ENCODE measurements at places on chromosomes 4 and X.

GRCh38 chr4:7157666-7158065 lies 34.7 kb upstream of the SORCS2 start:
- DNase-seq: no peak

DNA sequence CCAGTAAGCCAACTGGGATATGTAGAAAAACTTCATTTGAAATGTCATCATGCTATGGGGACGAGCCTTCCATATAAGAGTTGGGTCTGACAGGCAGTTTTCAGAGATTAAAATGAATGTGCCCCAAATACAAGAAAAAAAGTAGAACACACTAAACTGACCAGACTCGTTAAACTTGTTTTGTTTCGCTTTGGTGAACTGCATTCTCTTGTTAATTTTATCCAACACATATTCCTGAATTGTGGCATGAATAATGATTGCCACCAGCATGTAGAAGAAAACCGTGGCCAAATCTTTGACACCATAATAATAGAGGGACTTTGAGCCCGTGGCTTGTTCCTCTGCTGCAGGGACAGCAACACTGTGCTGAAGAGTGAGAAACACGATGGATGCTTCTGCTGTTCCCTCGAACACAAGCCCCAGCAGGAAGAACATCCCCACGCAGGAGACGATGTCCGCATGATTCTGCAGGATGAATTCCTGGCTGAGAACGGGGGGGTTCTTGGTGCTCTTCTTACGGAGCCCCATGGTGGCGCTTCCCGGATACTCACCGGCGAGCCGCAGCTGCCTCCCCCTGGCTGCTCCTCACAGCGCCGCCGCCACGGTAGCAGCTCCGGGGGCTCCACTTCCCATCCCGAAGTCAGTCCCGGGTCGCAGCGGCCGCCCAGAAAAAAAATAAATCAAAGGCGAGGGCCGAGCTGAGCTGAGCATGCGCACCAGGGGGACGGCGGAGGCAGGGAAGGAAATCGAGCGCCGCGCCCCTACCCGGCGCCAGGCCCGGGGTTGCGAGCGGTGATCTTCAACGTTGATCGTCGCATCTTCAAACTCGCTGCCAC lies at the start of gene TRAM1L1:
Gene TRAM1L1, minus strand, starts transcription at position 711 of the 836 bp plus-strand sequence. Its CDS starts 183 bp downstream, at position 528.
- no peak for DNase-seq

GRCh38 chr4:182382941-182383340 lies 139.7 kb downstream of the TENM3 start:
- no peak for DNase-seq

- DNase-seq: no peak
These were observed 99.3 kb upstream of the EGFL6 start for GRCh38 chrX:13469963-13470684.

- no peak for DNase-seq
These were observed at the start of gene CXCL13 for GRCh38 chr4:77605210-77605902. TSS of gene CXCL13 (plus strand) at chr4:77605820. CDS start at chr4:77605866, 46 bp downstream.

DNA sequence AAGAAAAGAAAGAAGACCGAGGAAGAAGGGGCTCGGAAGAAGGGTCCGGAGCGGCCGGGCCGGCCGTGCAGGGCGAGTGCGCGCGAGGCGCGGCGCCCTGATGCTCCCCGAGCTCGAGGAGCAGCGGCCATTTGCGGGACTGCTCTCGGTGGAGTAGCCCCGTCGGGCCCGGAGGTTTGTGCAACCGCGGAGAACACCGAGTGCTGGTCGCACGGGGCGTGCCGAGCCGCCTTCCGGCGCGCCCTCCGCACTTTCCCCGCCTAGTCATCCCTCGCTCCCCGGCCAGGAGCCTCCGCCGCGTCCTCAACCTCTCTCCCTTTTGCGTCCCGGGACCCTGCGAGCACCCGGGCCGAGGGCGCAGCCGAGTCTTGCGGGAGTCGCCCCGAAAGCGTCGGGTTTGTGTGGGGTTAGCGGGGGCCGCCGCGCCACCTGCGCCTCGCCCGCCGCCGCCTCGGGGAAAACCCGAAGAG lies 127.4 kb downstream of the LAS1L start:
- no peak for DNase-seq

- DNase-seq: no peak
These were observed 4.5 kb downstream of the ACSL1 start for GRCh38 chr4:184821242-184821641.

DNA sequence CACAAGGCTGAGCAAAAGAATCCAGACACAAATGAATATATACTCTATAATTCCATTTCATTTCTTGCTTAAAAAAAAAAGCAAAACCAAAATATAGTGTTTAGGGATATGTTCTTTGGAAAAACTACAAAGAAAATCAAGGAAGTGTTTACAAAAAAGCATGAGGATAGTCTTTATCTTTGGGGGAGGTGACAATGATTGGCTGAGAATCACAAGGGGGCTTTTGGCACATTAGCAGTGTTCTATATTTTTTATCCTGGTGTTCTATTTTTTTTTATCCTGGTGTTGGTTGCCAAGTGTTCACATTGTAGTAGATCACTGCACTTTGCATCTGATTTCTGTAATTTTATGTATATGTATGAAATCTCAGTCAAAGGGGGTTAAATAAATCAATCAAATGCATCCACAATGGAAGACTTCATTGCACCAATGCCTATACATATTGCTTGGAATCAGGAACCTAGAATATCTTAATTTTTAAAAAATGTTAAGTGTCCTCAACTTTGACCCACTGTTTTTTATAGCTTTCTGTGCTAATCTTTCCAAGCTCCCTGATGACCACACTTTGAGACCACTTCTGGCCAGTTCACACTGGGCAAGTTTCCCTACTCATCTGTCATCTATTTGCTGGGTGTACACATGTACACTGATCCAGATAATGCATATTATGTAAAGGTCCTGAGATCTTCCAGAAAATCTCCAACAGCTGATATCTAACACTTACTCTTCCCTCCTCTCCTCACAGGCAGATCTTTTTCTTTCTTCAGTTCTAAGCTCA lies 3.7 kb downstream of the TBC1D9 start:
- DNase-seq: no peak

DNA sequence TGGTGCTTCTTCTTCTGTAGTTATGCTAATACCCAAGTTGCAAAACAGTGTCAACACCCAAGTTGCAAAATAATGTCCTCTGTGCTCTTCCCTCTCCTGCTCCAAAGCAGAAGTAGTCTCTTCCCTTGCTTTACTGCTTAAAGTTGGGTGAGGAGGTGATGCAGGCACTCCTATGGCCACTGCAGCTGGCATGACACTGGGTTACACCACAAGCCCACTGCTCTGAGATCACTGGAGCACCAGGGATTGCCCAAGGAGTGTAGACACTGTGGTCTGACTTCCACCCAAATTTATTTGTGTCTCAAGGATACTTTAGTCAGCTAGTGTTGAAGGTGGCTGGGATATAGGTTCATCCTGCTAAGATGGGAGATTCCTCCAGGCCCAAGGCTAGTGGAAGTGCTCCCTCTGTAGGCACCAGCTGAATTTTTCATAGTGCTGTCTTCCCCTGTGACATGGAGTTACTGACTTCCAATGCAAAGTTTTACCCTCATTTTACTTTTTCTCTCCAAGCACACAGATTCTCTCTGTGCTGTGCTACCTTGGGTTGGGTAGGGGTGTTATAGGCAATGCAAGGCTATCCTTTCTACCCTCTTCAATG lies 196.2 kb upstream of the TENT5D start:
- DNase-seq: no peak

DNA sequence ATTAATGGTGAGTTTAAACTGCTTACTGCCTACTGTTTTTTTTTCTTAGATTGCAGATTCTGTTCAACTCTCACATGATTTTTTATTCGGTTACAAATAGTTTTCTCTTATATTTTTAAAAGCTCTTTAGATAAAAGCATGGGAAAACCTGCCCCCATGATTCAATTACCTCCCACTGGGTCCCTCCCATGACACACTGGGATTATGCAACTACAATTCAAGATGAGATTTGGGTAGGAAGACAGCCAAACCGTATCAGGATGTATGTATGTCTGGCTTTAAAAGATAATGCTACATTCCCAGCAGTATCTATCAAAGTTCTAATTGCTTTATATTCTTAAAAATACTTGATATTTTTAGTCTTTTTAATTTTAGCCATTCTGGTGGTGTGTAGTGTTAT lies 131.5 kb downstream of the JADE1 start:
- DNase-seq: no peak

GRCh38 chrX:40152741-40153344 lies 55.1 kb upstream of the BCOR start:
- DNase-seq: no peak

DNA sequence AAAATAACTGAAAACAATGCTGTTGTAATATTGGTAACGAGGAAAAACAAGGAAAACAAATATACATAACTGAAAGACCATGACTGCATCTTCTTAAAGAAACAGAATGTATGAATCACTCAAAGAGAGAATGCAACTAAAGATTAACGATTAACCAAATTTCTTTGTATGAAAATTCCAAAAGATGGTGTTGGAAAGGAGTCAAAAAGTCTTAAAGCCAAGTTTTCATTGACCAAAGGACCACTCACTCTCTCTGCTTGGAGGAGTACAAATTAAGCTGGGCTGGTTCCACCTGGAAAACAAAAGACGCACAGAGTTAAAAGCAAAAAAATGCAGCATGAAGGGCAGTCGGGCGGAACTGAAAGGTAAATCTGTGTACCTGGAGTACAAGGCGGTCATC lies 1.8 kb downstream of the DCAF12L1 start:
- no peak for DNase-seq

- DNase-seq: no peak
These were observed 29.3 kb upstream of the LRAT start for GRCh38 chr4:154714339-154715040.

DNA sequence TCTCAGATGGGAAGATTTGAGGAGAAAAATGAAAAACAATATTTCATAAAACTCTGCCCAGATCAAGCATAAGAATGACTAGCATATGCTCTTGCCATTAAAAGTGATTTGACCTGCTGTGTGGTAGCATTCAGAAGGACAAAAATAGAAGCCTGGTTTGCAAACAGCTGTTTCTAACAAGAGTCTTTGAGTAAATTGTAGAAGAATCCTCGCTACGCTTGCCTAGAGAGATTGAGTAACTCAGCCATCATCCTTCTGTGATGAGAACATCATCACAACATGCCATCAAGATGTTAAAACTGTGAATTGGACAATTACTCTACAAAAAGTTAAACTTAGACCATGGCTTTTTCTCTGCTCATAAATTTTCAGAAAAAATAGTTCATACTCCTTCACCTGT lies 168.9 kb upstream of the PUDP start:
- DNase-seq: no peak

DNA sequence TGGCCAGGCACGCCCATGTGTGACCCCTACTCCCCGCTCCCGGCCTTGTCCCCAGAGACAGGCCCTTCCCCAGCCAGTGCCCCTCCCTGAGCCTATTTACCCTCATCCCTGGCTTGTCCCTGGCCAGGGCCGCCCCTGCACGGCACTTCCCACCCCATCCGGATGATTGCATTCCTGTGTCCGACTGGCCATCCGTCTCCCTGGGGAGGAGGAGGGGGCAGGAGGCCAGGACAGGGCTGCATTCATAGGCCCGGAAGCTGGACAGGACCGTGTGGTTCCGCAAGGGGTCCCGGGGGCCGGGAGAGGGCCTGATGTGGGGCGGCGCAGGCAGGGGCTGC lies 22.8 kb downstream of the CTBP1 start:
- no peak for DNase-seq

DNA sequence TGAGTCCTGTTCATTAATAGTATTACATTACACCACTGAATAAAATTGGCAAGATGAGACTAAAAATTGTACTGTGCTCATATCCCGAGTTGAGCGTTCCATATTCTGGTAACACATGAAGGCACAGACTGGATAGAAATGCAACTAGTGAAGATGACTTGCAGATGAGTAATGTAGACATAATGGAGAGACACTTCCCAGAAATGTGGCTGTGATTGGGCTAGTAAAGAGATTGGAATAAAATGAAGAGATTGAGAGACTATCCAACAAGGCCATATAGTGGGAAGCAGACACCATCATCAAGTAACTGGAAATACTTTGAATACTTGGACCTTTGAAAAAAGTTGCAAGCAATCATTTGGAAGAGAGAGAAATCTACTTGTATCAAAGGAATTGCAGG lies 77.3 kb downstream of the DCAF8L1 start:
- no peak for DNase-seq

- DNase-seq: no peak
These were observed 101.7 kb downstream of the GATB start for GRCh38 chr4:151658959-151659600.

- no peak for DNase-seq
These were observed 39.8 kb upstream of the RBM47 start for GRCh38 chr4:40669504-40669903.

GRCh38 chrX:44784241-44784640 lies 59.6 kb upstream of the DUSP21 start:
- no peak for DNase-seq

DNA sequence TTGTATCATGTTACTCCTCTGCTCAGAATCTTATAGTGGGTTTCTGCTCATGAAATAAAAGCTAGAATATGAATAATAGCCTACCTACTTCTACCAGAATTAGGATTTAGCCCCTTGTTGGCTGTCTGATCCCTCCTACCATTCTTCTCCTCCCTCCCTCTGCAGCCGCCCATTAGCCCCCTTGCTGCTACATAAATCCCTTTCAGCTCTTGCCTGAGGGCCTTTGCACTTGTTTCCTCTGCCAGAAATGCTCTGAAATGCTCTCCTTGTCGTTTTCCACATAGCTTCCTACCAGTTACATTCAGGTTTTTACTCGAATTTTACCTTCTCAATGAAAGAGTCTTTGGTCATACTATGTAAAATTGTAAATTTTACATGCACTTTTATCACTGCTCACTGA lies 159.2 kb downstream of the ADGRL3 start:
- no peak for DNase-seq

DNA sequence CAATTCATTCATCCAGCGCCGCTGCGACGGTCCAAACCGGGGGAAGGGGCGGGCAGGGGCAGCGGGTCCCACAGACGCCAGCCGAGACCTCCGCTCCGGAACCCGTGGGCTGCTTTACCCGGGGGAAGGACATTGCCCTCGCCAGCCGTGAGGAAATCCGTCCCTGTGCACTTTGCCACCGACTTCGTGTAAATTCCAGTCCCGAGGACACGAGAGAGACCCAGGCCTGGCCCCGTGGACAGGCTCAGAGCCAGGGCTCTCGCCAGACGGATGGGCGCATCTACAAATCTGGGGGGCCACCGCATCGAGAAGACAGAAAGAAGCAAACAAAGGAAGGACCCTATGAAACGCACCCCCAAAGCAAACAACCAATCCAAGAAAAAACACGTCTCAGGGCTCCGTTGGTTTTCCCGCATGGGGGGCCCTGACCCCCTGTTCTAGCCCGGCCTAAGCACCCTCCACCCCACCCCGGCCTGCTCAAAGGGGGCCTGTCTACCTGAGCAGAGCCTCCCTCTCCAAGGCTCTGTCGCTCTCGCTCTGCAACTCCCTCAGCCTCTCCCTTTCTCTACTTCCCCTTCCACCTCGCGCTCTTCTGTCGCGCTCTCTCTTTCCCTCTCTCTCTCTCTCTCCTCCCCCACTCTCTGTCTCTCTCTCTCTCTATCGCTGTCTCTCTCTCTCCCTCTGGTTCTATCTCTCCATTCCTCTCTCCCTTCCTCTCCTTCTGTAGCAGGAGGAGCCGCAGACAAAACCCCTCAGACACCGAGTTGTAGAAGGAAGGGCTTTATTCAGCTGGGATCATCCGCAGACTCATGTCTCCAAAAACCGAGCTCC lies 11.3 kb downstream of the FRG2 start:
- no peak for DNase-seq

GRCh38 chr4:172573899-172574298 lies 594.7 kb upstream of the GALNT7 start:
- no peak for DNase-seq
